ENCODE measurements at places on chromosomes 11 and 22.

DNA sequence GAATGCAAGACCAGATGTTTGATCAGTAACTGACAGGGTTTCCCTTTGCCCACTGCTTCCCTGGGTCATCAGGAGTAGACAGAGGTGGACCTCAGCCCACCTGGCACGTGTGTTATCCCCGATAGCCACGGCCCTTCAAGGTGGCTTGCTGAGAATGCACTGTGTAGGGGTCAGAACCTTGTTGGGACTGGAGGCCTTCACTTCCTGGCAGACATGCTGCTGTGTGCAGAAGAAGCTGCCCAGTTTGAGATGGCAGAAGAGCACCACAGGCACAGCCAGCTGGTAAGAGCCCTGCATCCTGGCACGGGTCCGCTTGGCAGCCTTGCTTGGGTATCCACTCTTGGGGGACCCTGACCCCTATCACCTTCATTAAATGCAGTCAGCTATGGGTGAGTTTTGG lies 81.8 kb downstream of the SFI1 start:
- H3K36me3 ChIP-seq = no peaks in the 10 kb centered on the region
- no peaks in the 10 kb centered on the region for H3K4me1 ChIP-seq
- DNase-seq = no peak
- H3K4me3 ChIP-seq = no peak overlapping the region

DNA sequence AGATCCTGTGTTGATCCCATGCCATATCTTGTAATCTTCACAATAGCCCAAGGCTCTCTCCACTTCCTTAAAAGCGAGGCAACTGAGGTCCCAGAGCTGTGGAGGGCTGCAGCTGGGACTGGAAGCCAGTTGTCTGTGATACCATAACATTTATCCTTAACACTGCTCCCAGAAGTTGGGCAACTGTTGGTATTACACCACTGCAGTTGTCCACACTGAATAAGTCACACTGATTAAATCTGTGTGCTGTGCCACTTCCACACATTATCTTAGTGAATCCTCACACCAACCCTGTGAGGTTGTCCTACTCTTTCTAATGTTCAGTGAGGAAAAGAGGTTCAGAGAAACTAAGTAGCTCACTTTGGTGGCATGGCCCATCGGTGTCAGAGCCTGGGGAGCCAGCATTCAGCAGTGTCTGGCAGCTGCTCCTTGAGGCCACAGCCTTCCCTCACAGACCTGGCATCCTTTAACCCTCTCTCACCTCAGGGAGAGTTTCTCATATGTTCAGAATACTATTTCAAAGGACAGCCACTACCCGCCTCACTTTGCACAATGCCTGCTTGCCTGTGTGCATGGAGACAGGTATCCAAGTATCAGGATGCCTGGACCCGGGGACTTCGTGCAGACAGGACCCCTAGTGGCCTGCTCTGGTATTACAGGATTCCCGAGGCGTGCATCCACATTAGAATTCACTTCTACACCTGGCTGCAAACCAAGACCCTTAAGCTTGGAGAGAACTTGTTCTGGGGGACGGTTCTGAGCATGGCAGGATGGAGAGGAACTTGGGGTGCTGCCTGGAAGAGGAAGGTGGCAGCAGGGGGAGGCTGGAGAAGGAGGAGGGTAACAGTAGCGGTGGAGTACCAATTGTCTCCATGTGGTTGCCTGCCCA lies 221.9 kb upstream of the TBCEL start:
- no peak overlapping the region for H3K4me3 ChIP-seq
- no peak overlapping the region for H3K27ac ChIP-seq
- peak; percentile 85 for DNase-seq
- no peaks in the 10 kb centered on the region for H3K36me3 ChIP-seq

DNA sequence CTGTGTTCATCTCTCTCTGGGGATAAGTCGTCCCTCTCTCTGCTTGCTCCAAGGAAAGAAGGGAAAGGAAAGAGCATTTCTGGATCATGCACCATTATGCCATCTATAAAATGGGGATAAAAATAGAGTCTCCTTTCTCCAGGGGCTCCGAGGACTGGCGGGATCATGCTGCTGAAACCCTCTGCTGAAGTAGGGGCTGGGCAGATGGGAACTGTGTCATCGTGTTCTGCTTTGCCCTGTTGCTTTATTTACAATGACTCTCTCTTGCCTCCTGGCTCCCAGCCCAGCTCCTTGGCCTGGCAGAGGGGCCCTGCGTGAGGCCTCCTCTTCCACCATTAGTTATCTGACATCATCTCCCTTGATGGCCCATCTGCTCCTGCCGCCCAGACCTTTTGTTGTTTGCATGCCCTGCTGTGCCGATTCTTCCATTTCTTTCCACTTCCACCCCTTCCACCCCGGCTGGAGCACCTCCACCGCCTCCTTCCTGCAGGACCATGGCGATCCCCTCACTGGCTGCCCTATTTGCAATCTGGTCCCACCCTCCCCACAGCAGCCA lies 200.9 kb downstream of the MYO18B start:
- H3K4me1 ChIP-seq = no peaks in the 10 kb centered on the region
- H3K36me3 ChIP-seq = no peaks in the 10 kb centered on the region
- no peak overlapping the region for H3K27ac ChIP-seq
- H3K4me3 ChIP-seq = no peak overlapping the region

DNA sequence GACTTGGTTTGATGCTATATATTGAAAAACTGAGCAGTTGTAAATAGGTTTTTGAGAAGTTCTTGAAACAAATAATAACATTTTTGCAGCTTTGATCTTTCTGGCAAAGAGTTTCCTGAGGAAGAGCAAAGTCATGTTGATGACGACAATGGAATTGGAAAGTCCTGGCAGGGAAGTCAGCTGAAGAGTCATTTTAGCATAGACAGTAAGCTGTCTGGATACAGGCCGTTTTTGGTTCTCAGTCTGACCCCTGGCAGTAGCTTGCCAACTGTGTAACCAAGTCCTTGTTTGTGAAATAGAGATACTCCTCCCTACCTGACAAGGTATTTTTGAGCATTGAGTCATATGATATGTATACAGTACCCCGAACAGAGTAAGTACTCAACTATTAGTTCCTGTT lies 193.3 kb downstream of the C11orf91 start:
- H3K36me3 ChIP-seq = no peaks in the 10 kb centered on the region
- peaks cover 10% of the 10 kb centered on the region for H3K27me3 ChIP-seq
- no peak overlapping the region for H3K4me3 ChIP-seq

- DNase-seq = no peak
- no peaks in the 10 kb centered on the region for H3K27me3 ChIP-seq
- H3K36me3 ChIP-seq = no peaks in the 10 kb centered on the region
These were observed 205.0 kb upstream of the RAG2 start for GRCh38 chr11:36803084-36803483.

GRCh38 chr11:16299884-16300782 lies 56.2 kb downstream of the SOX6 start:
- DNase-seq = no peak
- H3K4me1 ChIP-seq = no peaks in the 10 kb centered on the region
- no peaks in the 10 kb centered on the region for H3K27me3 ChIP-seq
- no peak overlapping the region for H3K27ac ChIP-seq
- no peaks in the 10 kb centered on the region for H3K36me3 ChIP-seq
- H3K4me3 ChIP-seq = no peak overlapping the region

DNA sequence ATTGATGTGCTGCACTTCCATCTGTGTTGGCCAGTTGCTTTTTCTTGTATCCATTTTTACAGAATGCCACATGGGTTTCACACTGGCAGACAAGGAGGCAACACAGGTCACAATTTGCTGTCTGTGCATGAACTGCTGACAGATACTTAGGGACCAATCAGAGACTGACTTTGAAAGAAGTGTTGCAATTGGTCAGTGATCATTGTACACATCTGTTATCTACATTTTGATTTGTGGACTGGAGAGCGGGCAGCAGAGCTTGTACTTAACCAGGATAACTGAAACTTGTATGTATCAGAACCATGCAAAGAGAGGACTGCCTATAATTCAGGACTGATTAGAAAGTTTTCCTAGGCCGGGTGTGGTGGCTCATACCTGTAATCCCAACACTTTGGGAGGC lies 21.8 kb downstream of the PRR5 start:
- DNase-seq = no peak
- no peak overlapping the region for H3K27ac ChIP-seq
- H3K4me1 ChIP-seq = peaks cover 32% of the 10 kb centered on the region
- H3K36me3 ChIP-seq = no peaks in the 10 kb centered on the region

GRCh38 chr11:108536783-108537182 lies 38.6 kb upstream of the POGLUT3 start:
- no peak overlapping the region for H3K27ac ChIP-seq
- DNase-seq = no peak
- H3K27me3 ChIP-seq = no peaks in the 10 kb centered on the region
- H3K36me3 ChIP-seq = no peaks in the 10 kb centered on the region

GRCh38 chr11:111101881-111102280 lies 143.6 kb upstream of the POU2AF2 start:
- H3K27me3 ChIP-seq = no peaks in the 10 kb centered on the region
- H3K4me3 ChIP-seq = no peak overlapping the region
- H3K4me1 ChIP-seq = no peaks in the 10 kb centered on the region
- no peak for DNase-seq

DNA sequence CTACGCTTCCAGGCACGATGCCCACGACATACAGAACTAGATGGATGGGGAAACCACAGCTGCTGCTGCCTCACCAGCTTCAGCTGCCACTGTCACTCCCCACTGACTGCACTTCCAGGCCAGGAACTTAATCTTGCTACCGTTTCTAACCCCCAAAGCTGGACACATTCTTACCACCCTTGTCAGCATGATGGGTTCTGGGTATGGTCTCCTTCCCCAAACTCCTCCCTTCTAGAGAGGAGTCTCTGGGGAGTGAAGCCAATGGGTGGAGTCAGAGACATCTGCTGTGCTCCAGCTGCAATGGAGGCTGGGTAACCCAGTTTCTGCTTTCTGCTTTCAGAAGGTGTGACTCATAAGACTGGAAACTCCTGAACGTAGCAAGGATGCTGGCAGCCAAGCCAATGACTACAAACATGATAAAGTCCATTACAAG lies 87.0 kb upstream of the THY1 start:
- no peak overlapping the region for H3K4me3 ChIP-seq
- H3K36me3 ChIP-seq = no peaks in the 10 kb centered on the region
- peak; percentile 64 for DNase-seq

GRCh38 chr11:30917859-30918478 lies 331.8 kb upstream of the MPPED2 start:
- no peak overlapping the region for H3K4me3 ChIP-seq
- peaks cover 3% of the 10 kb centered on the region for H3K27me3 ChIP-seq
- no peaks in the 10 kb centered on the region for H3K36me3 ChIP-seq
- no peak overlapping the region for H3K27ac ChIP-seq
- DNase-seq = peak; percentile 81
- no peaks in the 10 kb centered on the region for H3K4me1 ChIP-seq

DNA sequence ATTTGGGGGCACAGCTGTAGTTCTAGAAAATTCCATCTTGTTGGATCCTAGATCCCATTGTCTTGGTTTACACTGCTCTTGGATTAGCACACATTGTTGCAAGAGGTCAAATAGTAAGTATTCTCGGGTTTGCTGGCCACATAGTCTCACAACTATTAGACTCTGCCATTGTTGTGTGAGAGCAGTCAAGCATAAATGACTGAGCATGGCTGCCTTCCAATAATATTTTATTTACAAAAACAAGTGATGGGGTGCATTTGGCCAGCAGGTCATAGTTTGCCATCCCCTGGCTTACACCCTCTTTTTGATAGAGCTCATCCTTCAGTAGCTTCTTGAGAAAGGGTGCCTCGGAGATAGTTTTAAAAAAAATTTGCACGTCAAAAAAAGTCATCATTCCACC lies 77.9 kb upstream of the ALX4 start:
- H3K27me3 ChIP-seq = peaks cover 11% of the 10 kb centered on the region
- no peak overlapping the region for H3K4me3 ChIP-seq
- DNase-seq = no peak
- H3K4me1 ChIP-seq = no peaks in the 10 kb centered on the region
- no peak overlapping the region for H3K27ac ChIP-seq

- H3K4me1 ChIP-seq = no peaks in the 10 kb centered on the region
- H3K4me3 ChIP-seq = no peak overlapping the region
- H3K27ac ChIP-seq = no peak overlapping the region
- H3K36me3 ChIP-seq = no peaks in the 10 kb centered on the region
- peaks cover 3% of the 10 kb centered on the region for H3K27me3 ChIP-seq
These were observed 885.4 kb downstream of the OPCML start for GRCh38 chr11:132646890-132647289.

DNA sequence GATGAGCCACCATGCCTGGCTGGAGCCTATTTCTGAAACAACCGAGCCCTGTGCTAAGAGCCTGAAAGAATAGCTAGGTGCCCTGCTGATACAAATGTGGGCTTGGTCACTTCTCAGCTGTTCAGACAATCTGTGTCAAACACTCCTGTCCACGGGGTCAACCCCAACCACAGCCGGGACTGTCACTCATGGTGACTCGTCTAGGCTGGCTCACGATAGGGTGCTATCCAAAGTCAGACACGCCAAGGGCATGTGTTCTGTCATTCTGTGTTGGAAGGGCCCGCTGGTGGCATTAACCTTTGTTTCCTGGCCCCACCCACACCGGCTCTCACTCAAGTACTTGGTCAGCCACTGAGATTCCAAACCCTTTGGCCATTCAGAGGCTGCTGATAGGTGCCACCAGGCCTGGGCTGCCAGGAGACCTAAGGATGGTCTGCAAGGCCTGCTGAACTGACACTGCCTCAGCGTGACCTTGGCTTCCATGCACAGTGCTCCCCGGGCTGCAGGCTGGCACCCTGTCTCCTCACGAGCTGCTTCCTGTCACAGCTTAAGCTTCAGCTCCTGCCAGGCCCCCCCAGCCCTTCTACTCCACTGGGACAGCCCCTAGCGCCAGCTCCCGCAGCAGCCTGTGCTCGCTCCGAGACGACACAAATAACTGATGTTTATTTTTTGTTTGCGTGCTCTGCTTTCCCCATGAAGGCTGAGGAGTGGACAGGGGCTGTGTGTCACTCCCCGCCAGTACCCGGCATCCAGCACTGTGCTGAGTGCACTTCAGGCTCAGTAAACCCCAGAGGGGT lies 14.2 kb upstream of the CDC42BPG start:
- no peaks in the 10 kb centered on the region for H3K27me3 ChIP-seq
- no peak overlapping the region for H3K4me3 ChIP-seq
- peaks cover 42% of the 10 kb centered on the region for H3K4me1 ChIP-seq
- H3K27ac ChIP-seq = no peak overlapping the region
- no peaks in the 10 kb centered on the region for H3K36me3 ChIP-seq

DNA sequence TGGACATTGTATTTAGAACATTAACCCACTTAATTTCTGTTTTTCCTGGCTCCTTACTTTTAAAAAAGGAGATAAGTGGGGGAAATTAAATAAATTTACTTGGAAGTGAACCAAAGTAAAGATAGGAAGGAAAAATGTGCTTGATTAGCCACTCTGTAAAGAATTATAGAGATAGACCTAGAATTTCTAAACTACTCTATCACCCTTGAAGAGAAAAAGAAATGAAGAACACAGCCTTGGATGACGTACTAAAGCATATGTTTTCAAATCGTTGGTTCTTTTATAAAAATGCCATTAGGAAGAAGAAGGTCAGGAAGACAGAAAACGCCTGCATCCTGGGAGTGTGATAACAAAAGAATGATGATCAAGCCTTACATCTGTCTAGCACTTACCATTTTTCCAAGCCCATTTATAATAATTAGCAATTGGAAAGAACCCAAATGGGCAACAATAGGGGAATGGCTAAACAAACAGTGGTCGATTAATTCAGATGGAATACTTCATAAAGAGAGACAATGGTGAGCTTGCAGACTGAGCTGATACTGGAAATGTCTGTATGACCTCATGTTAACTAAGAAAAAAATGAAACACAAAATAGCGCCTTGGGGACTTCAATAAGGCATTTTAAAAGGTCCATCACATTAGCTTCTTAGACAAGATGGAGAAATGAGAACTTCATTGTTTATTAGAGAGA lies 81.0 kb upstream of the LRRC55 start:
- no peak for DNase-seq
- no peaks in the 10 kb centered on the region for H3K36me3 ChIP-seq
- H3K27ac ChIP-seq = no peak overlapping the region
- H3K4me3 ChIP-seq = no peak overlapping the region
- no peaks in the 10 kb centered on the region for H3K27me3 ChIP-seq
